CD4-positive, alpha-beta T cell treated with Interleukin-1 beta for 1 hour (primary cell): ENCODE measurements at places on chromosomes 13 and 19.

- DNase-seq, result no peak
These were observed 13.6 kb downstream of the MBNL2 start for GRCh38 chr13:97235549-97236231.

- no peak for DNase-seq
These were observed 4.5 kb downstream of the SLITRK1 start for GRCh38 chr13:83877651-83878355.

GRCh38 chr19:17097593-17098126 lies 22.1 kb downstream of the MYO9B start:
- no peak for DNase-seq

GRCh38 chr13:69279213-69279612 lies 828.4 kb upstream of the ATXN8OS start:
- no peak for DNase-seq

- no peak for DNase-seq
These were observed 26.6 kb downstream of the SIGLEC7 start for GRCh38 chr19:51168564-51169282.

DNA sequence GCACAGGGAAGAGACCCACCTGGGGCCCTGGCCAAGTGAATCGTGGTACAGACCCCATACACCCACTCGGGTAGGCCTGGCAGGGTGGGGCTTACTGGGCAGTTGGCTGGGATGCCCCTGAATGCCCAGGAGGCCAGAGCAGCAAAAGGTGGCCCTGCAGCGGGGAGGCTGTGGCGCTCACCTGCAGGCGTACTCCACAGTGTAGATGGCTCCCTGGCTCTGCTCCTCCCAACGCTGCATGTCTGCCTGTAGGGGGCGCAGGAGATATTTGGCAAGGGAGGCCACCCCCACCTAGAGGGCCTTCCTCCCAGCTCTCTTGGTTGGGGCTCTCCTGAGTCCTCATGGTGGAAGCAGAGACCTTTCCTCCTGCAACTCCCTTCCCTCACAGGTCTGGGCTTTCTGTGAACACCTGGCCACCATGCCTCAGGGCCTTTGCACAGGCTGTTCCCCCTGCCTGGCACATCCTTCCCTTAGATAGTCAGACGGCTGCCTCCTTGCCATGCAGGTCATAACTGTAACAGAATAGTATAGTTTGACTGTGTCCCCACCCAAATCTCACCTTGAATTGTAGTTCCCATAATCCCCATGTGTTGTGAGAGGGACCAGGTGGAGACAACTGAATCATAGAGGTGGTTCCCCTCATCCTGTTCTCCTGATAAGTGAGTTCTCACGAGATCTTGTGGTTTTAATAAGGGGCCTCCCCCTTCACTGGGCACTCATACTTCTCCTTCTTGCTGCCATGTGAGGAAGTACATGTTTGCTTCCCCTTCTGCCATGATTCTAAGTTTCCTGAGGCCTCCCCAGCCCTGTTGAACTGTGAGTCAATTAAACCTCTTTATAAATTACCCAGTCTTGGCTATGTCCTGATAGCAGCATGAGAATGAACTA lies 5.9 kb downstream of the BORCS8 start:
- DNase-seq, result peak; percentile 68

- no peak for DNase-seq
These were observed 66.0 kb downstream of the ABCC4 start for GRCh38 chr13:95235199-95235756.

- no peak for DNase-seq
These were observed 633.9 kb upstream of the MIR17HG start for GRCh38 chr13:90713441-90714133.

DNA sequence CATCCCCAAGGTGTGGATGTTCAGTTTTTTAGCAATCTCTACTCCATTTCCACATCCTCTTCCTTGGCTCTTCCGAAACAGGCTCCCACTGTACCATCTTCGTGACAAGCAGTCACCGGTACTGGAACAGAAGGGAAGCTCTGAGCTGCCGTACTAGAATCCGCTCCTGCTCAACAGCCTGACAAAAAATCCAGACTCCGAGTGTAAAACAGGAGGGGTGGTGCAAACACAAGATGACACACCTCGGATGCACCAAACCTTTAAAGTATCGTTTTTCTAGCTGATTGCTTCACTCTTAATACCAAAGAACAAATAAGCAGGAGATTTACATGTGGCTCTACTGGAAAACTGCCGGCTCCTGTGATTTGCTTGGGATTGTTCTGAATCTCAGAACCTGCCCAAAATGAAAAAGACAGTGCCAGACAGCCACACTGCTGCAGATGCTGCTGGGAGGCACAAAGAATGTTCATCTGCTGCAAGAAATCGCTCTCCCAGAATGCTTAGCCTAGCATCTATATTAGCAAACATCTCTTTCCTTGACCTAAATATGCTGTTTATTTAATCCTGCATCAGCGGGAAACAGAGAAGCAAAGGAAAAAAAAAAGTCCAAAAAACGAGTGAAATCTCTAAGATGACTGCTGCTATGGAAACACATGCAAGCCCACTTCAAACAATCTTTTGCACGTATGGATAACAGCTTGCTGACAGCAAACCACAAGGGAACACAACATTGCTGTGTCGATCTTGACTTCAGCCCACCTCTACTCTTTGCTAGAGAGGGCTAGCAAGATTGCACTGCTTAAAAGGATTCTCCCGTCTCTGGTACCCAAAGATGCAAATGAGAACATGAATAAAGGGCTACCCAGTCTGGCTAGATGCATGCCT lies 38.0 kb upstream of the DOCK9 start:
- DNase-seq, result peak; percentile 3

GRCh38 chr19:14889994-14890642 lies 4.2 kb upstream of the OR7A17 start:
- no peak for DNase-seq

- DNase-seq, result no peak
These were observed 12.9 kb upstream of the CXCL17 start for GRCh38 chr19:42455621-42456081.

GRCh38 chr13:98217597-98217996 lies 40.5 kb upstream of the RNF113B start:
- no peak for DNase-seq

DNA sequence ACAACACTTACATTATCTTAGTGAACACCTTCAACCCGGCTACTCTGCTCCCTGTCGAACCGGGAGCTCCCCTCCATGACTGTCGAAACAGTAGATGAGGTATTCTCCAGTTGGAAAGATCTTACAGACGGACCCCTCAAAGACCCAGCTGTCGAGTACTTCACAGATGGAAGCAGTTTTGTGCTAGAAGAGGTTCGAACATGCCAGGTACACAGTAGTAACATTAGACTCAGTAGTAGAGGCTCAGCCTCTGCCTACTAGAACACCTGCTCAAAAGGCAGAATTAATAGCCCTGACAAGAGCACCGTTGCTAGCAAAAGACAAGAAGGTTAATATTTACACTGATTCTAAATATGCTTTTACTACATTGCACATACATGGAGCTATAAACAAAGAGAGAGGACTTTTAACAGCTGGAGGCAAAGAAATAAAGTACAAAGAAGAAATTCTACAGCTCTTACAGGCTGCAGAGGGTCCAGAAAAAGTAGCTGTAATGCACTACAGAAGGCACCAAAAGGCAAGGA lies 13.6 kb upstream of the SLC15A1 start:
- no peak for DNase-seq

- no peak for DNase-seq
These were observed 2.8 kb upstream of the ADGRE3 start for GRCh38 chr19:14677464-14677863.

DNA sequence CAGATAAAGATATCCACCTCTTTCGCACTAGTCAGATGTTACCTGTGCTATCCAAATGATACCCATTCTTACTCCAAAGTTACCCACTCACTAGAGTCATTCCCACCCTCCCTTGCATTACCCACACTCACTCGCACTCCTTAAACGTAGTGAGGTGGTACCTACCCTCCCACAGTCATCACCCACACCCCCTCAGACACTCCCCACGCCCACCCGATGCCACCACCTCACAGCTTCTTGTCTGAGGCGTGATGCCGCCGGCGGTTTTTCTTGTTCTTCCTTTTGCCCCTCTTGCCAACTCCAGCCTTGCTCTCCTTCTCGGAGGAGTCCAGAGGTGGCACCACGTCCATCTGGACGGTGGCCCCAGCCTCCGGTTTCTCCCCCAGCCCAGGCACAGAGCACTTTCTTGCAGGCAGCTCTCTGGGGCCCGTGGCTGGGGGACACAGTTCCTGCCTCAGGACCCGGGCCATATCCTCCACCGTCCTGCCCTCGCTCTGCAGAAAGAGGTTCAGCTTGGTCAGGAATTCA lies 1.2 kb downstream of the PNMA8C start:
- DNase-seq, result no peak

- DNase-seq, result no peak
These were observed 65.1 kb upstream of the RANBP3 start for GRCh38 chr19:6042776-6043726.

GRCh38 chr19:34319785-34320184 lies 45.2 kb upstream of the GPI start:
- DNase-seq, result no peak

DNA sequence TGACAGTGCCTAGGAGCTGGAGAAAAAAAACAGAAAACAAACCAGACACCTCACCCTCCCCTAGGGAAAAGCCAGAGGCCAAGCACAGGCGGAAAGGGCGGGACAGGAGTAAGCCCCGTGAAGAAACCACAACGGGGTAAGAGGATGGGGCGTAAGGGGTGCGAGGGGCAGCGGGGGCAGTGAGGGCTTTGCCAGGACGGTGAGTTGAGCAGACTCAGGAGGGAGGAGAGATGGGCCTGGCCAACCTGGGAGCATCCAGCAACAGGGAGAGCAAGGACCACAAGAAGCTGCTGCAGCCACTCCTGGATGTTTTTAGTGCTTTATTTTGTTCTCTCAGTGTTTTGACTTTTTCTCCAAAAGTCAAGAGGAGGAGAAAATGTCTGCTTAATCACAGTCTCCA lies 114.1 kb upstream of the SOX1 start:
- no peak for DNase-seq

DNA sequence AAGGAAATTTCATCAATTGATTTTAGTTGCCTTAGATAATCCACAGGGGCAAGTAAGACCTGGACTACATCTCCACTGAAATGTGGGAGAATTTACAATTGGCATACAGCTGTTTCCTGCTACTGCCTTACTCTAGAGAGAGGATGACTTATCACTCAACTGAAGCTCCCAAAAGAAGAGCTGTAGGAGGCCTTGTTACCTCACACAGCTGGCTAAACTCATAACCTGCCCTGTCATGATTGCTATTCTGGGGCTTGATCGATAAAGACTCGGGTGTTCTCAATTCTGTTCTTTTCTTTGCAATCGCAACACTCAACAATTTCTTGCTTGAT lies 1396.4 kb downstream of the EFNB2 start:
- no peak for DNase-seq
